ENCODE measurements at places on chromosomes 7 and 10.
A peak's percentile ranks its signal among the peaks of the same experiment; 100 is the strongest.

GRCh38 chr7:122983261-122983660 is 12.2 kb downstream of the TAS2R16 start:
- DNase-seq, result no peak

GRCh38 chr7:50591098-50591479 is 25.9 kb upstream of the DDC start:
- no peak for DNase-seq

GRCh38 chr10:17643339-17643754 is 604 bp upstream of the STAM start:
- no peak for DNase-seq

- no peak for DNase-seq
Measured at GRCh38 chr7:154750353-154750801, 252.5 kb downstream of the PAXIP1 start.

DNA sequence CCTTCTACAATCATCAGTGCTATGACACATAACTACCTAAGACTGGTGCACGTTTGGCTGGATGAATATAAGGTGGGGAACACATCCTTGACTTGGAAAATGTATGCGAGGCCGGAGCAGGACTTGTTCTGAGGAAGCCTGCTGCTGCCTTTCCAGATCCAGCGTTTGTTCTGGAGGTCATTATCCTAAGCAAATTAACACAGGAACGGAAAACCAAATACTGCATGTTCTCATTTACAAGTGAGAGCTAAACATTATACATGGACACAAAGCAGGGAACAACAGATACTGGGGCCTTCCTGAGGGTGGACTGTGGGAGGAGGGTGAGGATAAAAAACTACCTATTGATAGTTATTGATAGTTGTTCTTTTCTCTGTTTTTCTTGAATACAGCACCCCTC is 10.8 kb upstream of the GALNT11 start:
- no peak for DNase-seq

DNA sequence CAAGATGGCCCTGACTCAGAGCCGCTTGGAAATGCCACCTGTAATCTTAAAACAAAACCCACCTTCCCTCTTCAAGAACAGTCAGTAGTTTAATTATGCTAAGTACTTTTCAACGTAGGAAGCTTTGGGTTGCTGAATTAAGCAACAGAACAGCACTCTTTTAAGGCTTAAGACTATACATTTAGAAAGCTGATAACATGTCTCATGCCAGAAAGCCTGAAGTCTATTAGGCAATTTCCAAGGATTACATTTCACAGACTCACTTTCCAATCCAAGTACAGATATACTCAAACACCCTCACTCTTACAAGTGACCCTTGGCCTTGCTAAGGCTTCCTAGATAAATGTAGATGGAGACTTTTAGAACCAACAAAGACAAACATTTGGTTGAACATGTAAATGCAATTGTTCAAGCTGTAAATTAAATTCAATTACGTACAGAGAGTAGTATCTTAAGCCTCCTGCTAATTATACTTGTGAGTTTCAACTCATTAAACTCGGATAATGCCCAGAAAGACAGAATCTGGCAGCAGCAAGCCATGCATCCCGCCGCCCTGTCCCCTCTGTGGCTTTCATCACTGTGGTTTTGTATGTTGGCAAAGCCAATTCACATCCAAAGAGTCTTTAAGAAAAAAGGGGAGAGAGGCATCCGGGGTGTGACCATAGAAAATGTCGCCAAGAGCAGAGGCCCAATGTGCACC is 283.1 kb upstream of the NRP1 start:
- no peak for DNase-seq

DNA sequence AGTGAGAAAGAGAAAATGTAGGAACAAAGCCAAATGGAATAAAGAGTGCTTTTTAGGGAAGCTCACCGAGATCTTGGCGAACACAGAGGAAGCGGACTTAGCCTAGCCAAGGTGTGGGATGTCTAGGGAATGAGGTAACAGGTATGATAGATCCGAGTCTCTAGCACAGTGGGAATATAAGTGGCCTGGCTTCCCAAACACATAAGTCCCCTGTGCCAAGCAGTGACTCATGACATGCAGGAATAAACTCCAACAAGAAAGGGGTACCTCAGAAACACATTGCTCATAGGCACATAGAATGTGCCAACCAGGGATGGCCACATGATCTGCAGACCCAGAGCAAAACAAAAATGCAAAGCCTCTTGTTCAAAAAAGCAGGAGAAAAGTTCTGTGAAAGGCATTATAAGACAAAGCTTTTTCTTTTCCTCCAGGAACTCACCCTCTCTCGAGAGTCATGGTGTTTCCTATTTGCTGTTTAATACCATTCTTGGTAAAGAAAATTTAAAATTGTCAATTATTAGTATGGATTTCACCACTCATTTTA is 542.5 kb downstream of the GATA3 start:
- no peak for DNase-seq

DNA sequence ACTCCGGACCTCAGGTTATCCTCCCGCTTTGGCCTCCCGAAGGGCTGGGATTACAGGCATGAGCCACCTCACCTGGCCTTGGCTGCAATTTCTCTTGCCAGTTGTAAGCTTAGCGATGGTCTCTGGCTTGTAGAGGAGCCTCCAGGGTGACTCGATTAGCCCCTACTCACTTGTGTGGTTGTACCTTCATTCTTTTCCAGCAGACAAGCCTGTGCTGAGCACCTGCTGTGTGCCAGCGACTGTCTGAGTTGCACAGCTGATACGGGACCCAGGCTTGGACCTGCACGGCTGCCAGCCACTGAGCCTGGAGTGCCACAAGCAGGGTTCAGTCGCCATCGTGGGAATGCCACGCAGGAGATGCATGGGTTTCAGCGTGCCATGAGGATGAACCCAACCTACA is 42.0 kb upstream of the DNAJB6 start:
- DNase-seq, result no peak

GRCh38 chr7:90312745-90313144 is 8.4 kb downstream of the FAM237B start:
- DNase-seq, result no peak

DNA sequence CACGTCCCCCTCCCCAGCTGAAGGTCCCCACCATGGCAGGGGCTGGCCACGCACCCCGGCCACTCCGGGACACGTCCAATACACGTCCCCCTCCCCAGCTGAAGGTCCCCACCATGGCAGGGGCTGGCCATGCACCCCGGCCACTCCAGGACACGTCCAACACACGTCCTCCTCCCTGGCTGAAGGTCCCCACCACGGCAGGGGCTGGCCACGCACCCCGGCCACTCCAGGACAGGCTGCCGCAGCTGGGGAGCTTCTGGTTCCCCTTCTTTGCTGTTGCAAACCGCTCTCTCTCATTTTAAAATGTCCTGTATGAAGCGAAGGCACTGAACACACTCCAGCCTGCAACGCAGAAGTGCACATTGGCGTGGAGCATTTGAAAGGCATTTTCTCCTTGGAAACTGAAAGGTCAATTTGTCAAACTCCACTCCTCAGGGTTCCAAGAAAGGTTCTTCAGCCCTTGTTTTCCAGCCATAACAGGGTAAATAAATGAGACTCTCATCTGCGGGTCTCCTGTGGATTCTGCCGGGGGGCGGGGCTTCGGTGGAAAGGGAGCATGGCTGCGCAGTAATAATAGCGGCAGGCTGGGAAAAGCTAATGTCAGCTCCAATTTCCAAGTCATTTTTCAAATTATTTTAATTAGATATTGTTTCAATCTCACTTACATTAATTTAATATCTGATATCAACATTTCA is 580.3 kb downstream of the DNAJB6 start:
- DNase-seq, result no peak

GRCh38 chr7:46024263-46024916 is 103.3 kb upstream of the IGFBP3 start:
- no peak for DNase-seq

DNA sequence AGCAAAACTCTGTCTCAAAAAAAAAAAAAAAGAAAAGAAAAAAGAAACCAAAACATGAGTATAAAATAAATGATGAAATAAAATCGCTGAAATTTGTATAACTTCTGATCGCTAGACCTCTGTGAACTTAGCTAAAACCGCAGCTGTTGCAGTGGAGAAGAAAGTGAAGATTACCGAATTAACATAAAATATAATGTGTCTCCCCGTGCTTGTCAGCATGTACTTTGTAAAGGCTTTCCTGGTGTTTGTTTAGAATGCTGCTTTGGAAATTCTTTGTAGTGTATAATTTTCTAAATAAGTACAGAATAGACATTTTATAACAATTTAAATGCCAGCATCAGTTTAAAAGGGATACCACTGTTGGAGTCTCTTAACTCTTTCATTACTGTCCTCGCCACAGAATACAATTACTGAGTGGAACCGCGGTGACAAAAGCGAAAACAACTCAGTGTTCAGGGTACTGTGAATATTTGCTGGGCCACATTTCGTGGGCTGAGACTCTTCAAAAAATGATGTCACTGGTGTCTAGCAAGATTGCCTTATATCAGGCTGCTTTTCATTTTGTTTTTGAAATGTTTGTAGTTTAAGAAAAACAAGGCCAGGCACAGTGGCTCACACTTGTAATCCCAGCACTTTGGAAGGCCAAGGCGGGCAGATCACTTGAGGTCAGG is 167.7 kb downstream of the NSUN6 start:
- no peak for DNase-seq

DNA sequence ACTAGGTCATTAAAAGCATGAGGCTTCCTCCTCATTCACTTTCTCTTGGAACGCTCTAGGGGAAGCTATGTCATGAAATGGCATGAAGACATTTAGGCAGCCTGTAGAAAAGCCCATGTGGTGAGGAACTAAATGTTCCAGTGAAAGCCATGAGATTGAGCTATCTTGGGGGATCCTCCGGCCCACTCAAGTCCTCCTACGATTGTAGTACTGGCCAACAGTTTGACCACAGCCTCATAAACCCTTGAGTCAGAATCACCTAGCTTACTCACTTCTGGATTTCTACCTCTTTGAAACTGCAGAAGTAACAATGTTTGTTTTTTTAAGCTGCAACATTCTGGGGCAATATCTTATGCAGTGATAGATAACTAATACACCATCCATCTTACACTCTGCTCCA is 605.1 kb downstream of the SORCS1 start:
- DNase-seq, result no peak

DNA sequence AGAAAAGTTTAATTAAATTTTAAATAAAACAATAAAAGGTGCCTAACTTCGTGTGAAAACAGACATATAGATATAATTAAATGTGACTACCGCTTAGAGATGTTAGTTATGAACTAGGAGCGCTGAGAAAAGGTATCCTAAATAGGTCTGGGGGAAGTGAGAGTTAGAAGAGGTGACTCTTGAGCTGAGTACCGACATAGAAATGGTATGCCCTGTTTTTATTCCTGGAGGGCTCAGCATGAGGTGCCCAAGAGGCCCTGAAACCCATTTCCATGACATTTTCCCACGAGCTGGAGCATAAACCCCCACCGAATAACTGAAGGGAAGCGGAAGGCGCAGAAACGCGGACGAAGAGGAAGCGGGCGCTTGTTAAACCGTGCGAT is 433 bp upstream of the STARD3NL start:
- DNase-seq, result no peak

- DNase-seq, result no peak
Measured at GRCh38 chr10:77685432-77685831, 47.8 kb upstream of the KCNMA1 start.

- DNase-seq, result peak; percentile 14
Measured at GRCh38 chr7:129612112-129613015, 844 bp downstream of the NRF1 start.

DNA sequence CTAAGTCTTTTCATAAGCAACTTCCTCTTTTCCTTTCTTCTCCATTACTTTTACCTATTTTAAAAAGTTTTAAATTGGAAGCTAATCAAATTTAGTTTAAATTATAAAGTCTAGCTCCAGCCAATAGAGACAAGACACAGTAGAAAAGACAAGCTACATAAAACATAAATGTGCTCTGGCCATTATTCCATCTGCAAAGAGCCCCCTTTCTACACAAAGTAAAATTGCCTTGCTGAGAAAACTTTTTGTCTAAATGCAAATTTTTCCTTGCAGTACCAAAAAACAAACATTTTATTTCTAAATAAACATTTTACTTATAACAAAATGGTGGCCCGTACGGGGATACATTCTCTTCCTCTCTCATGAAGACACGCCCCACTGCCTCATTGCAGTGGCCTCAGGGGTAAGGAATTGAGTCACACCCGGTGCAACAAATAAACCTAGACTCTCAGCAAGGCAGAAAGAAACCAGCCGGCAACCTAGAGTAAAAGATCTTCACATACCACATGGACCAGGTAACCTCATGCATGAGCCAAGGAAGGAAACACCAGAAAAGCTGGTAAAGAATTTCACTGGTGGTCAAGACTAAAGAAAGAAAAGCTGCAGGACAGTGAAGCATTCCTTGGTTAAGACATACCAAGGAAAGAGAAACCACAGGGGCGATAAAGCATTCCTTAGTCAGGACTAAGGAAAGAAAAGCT is 71.6 kb upstream of the ZNF746 start:
- DNase-seq, result no peak

DNA sequence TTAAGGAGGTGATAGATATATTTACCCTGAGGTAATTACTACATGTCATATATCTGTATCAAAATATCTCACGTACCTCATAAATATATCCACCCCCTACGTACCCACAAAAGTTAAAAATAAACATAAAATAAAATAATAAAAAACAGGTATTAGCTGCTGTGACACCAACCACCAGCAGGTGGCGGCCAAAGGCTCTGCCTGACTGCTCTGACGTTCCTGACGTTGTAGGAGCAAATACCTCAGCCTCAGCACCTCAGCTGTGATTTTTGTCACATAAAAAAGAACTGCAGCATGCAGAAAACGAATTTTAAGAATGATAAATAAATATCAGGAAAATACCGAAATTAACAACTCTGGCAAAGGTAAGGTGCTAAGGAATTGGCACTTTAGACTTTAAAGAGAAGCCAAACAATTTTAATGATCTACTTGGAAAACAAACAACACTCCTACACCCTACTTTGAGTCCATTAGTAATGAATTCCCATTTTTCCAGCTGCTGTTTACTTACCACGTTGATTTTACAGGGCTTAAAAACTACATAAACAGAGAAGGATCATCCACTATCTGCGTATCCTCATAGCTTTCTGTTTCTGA is 125.4 kb upstream of the TARP start:
- no peak for DNase-seq

DNA sequence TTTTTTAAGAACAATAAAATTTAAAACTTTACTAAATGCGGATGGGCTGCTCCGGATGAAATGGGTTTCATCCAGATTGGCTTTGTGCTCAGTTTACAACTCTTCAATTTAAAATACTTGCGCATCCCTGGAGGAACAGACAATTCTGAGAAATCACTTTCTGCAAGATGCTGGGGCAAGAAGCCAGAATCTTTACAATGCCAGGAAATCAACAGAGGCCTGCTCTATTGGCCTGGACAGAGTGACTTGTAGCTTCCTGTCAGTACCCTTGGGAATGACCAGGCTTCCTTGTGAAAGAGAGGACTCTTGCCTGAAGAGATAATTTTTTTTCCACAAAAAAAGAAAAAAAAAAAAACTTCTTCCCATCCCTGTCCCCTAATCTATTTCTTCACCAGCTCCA is 3.9 kb upstream of the FAM13C start:
- DNase-seq, result no peak

- DNase-seq, result no peak
Measured at GRCh38 chr10:35462491-35462934, 126.2 kb downstream of the CCNY start.

- DNase-seq, result no peak
Measured at GRCh38 chr10:95229724-95230627, 35.9 kb downstream of the ACSM6 start.

All from central memory CD8-positive, alpha-beta T cell (primary cell).